Metanephros (tissue), 2 donors: ENCODE measurements at places on chromosomes 2 and 18. TPM values are rescaled to one million over a fixed set of nuclear protein-coding genes. Genes with fewer than 3 reads are reported as not detected.

Gene SLC9A2
- total RNA-seq, result 5.7 TPM

Gene MROH2A
- total RNA-seq, result 0.53 TPM

Gene SERPINE2
- total RNA-seq, result 70.3 TPM

Gene CCDC68
- total RNA-seq, result 9.3 TPM

Gene THSD7B
- total RNA-seq, result 6.5 TPM
